NCI-H187 (cell line): ENCODE measurements at places on chromosomes 2 and 18.

DNA sequence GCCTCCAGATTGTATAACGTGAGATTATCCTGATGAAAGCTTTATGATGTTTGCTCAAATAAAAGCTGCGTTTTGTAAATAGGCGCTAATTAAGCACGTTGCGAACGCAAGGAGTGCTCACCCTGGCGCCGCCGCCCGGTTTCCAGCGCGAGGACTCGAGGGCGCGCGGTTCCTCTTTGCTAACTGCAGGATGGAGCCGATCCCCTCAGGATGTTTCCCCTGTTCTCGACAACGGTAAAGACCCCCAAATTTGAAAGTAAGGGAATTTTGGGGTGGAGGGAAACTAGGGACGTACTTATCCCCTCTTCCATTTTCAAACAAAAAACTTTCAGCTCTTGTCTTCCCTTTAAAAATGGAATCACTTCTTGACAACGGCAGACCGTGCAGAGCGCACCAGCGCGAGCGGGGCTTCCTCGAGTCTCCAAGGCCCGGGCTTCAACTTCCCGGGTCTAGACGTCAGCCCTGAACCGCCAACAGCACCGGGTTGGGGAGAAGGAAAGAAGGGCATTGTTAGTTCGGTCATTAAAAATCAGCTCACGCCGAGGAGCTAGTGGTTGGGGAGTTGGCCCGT is 1.1 kb upstream of the GBX2 start:
- no peak for DNase-seq

DNA sequence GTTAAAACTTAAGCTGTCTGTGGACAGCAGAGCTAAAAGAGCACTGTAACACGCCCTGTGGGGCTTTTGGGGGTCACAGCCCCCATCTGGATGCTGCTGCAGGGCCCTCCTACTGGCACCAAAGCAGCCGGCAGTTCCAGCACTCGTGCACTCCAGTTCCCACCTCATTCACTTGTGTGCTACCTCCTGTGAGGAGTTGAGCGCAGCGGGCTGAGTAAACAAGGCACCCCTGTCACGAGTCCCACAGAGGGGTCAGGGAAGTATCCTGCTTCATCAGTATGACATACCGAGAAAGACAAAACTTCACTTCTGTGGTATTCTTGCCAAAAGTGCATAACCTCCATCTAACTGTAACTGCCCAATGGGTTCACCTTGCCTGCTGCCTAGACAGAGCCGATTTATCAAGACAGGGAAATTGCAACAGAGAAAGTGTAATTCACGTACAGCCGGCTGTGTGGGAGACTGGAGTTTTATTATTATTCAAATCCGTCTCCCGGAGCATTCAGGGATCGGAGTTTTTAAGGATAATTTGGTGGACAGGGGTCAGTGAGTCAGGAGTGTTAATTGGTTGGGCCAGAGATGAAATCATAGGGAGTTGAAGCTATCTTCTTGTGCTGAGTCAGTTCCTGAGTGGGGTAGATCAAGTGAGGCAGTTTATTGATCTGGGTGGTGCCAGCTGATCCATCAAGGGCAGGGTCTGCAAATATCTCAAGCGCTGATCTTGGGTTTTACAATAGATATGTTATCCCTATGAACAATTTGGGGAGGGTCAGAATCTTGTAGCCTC is 41.6 kb downstream of the TMEM17 start:
- DNase-seq: no peak

GRCh38 chr2:213751446-213751845 is 467.2 kb downstream of the SPAG16 start:
- no peak for DNase-seq

DNA sequence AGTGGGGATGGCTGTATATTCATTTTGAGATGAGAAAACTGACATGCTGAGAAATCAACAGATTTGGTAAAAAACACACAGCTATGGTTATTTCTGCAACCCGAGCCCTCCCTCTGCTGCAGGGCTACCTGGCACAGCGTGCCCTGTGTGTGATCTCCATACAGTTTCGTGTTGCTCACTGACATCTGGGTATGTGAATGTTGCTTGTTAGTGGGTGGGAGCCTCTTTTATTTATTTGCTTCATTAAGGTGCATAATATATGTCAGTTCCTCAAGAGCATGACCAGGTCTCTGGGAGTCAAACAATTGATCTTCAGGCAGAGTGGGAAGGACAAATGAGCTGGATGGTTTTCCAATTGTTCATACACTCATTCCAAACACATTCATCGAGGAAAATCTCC is 139.1 kb upstream of the FHL2 start:
- DNase-seq: no peak

GRCh38 chr2:2926858-2927175 is 450.8 kb downstream of the EIPR1 start:
- no peak for DNase-seq

GRCh38 chr2:215413484-215413777 is 22.4 kb downstream of the FN1 start:
- DNase-seq: no peak

DNA sequence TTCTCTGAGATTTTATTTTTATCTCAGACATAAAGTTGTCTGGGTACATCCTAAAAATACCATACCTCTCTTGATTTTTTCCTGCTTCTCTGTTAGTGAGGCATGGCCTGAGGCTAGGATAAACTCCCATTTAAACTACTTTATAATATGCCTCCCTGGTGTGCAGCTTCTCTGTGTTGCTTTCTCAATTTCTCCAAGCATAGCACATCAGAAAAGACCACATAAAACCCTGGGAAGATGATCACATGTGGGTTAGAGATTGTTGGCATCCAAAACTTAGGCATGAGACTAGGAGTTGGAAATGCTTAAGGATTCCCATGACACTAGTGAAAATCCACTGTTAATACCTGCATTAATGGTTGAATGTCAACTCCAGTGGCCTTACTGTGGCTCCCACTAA is 254.6 kb downstream of the RND3 start:
- DNase-seq: no peak

DNA sequence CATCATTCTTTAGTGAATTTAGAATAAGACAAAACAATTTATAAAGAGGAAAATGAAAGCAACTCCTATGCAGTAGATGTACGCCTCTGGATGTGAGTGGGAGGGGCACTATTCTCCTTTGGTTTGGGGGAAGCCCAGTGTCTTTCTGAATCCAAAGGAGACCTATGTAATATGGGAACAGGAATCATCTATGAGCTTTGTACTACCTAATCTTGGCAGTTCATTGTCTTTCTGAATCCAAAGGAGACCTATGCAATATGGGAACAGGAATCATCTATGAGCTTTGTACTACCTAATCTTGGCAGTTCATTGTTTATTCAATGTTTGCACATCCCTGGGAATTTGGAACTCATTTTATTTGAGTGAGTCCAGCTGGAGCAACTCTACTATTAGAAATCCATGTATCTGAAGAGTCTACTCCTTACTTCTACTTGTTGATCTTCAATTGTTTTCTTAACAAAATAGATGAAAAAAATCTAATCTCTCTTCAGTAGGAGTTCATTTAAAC is 401.1 kb upstream of the LRATD1 start:
- no peak for DNase-seq

- DNase-seq: no peak
Observed at GRCh38 chr2:241857572-241858121, 1.0 kb downstream of the PDCD1 start.

DNA sequence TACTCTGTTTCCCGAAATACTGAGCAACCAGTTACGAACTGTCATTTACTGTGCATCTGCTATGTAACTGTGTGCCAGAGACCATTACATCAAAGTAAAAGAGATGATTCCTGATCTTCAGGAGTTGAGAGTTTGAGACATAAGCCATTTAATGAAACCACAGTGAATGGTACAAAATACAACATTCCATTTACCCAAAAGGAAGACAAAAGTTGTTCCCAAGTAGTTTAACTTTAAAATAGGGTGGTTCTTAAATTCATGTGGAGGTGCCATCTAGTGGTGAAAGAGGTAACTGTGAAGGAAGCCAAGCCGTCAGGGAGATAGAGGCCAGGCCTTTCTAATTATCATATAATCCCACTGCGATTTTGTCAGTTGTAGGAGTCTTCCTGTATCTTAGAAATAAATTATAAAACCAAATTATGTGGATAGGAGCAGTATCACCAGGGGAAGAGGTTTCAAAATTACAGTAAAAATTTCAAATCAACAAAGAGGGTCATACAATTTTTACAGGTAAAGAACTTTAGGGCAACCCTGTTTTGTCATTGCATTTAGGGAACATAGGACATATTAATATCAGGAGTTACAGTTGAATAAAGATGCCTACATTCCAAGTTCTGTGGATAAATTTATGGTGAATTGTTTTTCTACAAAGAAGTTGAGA is 67.7 kb downstream of the EPAS1 start:
- DNase-seq: peak; percentile 31

GRCh38 chr2:143640826-143641225 is 511.6 kb downstream of the ARHGAP15 start:
- no peak for DNase-seq

- DNase-seq: no peak
Observed at GRCh38 chr2:88342749-88343148, 109.7 kb downstream of the FOXI3 start.

GRCh38 chr2:47346107-47346506 is 56.8 kb upstream of the MSH2 start:
- no peak for DNase-seq

- no peak for DNase-seq
Observed at GRCh38 chr2:68734688-68735525, at the start of gene ARHGAP25. TSS of gene ARHGAP25 (plus strand) at chr2:68734811. CDS start at chr2:68735200, 389 bp downstream.

- no peak for DNase-seq
Observed at GRCh38 chr2:162333968-162334367, 10.0 kb upstream of the GCA start.

DNA sequence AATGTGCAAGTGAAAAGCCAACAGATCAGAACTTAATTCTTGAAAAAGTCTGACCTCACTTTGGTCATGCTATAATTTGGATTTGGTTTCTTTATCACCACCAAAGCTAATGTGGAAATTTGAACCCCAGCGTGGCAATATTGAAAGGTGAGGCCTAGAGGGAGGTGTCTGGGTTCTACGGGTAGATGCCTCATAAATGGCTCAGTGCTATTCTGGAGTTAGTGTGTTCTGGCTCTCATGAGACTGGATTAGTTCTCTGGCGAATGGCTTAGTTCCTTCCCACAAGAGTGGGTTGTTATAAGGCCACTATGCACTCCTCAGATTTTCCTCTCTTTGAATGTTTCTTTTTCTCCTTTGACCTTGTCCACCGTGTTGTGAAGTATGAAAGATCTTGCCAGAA is 22.3 kb downstream of the ORC4 start:
- DNase-seq: no peak

DNA sequence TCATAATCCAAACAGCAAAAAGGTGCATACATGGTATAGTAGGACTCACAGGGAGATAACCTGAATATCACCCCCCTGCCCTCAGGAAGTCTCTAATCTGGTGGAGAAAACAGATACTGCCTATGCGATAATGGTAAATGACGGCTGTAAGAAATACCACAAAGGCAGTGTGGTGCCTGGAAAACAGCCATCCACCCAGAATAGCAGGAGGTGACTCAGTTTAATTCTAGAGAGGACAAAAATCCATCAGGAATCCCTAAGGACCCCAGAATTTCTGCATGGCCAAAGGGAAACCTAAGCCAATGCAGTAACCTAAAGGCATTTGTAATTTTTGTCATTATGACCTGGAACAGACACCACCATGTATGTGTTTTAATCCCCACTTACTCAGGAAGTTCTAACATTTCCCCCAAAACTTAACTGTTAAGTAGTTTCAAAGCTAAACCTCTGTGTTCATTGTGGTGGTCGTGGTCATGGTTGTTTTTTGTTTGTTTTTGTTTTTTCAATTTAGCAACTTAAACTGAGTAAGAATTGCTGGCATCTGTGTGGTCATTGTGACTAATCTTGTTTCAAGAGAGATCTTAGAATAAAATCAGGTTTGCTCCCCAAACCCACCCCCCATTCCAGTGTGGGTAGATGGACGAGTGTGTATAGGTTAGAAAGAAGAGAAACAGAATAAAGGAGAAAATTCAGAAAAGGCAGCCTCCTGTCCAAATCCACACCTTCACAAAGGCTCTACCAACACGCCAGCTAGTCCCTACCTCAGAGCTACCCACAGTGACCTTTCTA is 121.5 kb upstream of the CDCA7 start:
- no peak for DNase-seq

DNA sequence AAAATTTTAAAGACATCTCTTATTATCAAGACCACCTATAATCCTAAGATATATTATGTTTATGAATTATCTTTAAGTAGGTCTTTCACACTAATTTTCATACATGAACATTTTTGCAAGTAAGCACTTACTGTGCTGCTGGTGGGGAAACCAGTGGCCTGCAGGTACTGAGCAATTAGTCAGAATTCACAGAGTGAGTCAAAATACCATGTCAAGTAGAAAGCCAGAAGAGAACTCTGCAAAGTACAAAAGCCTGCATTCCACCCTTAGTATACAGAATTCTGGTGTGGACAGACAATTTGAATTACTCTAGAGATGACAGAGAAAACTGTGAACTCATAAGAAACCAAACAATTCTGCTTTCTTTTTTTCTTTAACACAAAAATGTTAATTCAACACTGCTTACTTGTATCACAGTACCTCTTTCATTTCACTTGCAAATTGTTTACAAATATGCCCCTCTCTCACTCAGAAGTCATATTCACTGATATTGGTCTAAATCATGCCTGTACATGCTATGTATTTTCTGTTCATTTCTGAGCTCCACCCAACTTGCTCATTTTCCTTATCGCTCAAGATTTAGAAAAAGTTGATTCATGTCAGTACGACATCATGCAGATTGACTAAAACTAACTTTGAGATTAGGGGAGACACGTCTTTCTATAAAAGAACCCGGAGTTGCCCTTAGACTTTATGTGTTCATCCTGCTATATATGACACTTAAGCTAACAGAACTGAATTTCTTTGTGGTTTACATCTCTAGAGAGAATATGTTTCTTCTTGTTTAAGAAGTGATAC is 182.9 kb downstream of the IKZF2 start:
- no peak for DNase-seq

- no peak for DNase-seq
Observed at GRCh38 chr2:172607379-172607928, 51.6 kb downstream of the PDK1 start.

DNA sequence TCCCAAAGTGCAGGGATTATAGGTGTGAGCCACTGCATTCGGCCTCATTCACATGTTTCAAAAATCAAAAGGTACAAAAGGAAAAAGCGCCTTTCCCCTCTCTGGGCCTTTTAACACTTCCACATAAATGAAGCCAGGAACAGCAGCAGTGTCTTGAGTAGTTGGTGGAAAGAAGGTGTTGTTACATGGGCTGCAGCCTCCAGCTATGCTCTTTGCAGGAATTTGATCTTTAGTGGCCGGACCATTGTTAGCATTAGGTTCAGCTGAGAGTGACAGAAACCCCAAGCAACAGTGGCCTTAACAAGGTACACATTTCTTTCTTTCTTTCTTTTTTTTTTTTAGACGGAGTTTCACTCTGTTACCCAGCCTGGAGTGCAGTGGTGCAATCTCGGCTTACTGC is 59.1 kb downstream of the HS6ST1 start:
- no peak for DNase-seq
